CD8-positive, alpha-beta T cell (primary cell): ENCODE measurements at places on chromosomes 12 and 14.

- no peak for DNase-seq
Observed at GRCh38 chr12:120693848-120694247, 6.9 kb downstream of the MLEC start.

DNA sequence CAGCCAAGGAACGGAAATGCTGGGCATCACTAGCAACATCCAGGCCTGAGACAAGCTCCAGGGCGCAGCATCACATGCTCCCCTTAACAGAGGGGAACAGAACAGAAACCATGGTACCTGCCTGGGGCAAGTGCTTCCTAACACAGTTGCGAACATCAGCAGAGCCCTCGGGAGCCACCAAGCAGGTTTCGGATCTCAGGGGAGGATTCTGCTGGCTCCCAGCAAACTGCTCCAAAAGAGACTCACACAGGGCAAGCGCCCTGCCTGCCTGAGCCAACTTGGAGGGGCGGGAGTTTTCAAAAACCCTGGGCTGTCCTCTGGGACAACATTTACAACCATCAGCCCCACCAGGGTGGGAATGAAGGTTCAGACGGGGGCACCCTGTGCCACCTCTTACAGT, 19.6 kb downstream of the CHGA start:
- DNase-seq = no peak

DNA sequence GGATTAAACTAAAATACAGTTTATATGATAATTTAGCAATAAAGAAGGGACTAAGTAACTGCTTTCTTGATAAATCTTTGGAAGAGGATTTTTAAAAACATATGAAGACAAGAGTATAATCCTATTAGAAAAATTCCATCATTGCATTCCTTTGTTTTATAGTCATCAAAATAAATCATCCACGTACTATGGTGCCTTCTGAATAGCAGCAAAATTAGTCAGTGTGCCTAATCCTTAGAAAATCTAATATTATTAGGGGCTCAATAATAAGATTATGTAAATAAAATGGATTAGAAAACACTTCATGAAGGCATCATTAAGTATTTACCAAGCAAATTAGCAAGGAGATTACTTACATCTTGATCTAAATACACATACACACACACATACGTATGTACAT, 102.1 kb downstream of the KCNH5 start:
- DNase-seq = no peak

DNA sequence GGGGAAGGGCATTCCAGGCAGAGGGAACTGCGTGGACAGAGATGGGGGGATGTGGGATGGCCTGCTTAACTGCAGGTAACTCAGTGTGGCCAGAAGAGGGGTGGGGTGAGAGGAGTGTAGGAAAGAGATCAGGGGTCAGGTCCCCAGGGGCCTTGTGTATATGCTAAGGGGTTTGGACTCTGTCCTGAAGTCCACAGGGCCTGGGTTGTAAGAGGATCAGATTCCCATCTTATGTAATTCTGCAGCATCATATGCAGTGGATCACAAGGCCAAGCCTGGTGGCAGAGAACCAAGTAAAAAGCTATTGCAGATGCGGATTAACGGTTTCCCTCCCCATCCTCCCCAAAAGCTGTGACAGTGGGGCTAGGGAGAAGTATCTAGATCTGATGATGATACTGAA, 8.7 kb downstream of the TCTN1 start:
- no peak for DNase-seq

GRCh38 chr12:113096675-113097461, 38.7 kb downstream of the RASAL1 start:
- DNase-seq = no peak

DNA sequence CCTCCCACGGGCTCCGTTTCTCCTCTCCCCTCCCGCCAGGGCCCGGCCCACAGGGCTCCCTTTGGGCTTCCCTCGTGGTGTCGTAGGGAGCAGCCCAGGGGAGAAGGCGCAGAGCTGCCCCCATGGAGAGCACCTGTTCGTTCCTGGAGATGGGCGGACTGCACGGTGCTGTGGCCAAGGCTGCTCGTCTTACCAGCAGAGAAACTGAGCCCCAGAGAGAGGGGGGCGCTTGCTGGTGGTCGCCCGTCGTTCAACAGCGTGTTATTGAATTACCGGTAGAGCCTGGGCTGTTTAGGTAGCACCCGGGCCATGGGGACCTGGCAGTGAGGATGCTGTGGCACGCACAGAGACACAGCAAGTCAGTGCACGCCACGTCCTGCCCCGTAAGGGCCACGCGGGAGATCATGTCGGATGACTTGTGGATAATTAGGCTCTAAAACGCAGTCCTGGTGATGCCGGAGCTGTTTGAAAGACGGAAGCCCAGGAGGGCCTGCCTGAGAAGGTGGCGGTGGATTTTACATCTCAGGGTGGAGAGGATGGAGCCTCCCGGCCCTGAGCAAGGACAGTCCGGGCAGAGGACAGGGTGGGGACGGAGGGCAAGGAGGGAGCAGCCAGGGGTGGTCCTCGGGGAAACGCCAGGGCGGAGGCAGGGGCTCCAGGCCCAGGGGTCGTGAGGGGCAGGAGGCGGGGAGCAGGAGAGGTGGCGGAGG, 134.4 kb downstream of the ADGRD1 start:
- no peak for DNase-seq

GRCh38 chr14:21923820-21924219, 250.2 kb upstream of the OR4E1 start:
- DNase-seq = peak; percentile 78
